SJCRH30 (cell line): ENCODE measurements at places on chromosomes 13 and 19. TPM values are rescaled to one million over a fixed set of nuclear protein-coding genes. Genes with fewer than 3 reads are reported as not detected.

JSRP1 gene
- total RNA-seq, result 40.1 and 50.2 TPM in 2 replicates

CEACAM21 gene
- 5.5 and 5.6 TPM in 2 replicates for total RNA-seq

GRCh38 chr13:63517371-63517770 lies 2101.7 kb upstream of the PCDH20 start:
- DNase-seq, result peak; percentile 52

- DNase-seq, result peak; percentile 60
Observed at GRCh38 chr19:4744451-4745174, 21.0 kb upstream of the DPP9 start.

DNA sequence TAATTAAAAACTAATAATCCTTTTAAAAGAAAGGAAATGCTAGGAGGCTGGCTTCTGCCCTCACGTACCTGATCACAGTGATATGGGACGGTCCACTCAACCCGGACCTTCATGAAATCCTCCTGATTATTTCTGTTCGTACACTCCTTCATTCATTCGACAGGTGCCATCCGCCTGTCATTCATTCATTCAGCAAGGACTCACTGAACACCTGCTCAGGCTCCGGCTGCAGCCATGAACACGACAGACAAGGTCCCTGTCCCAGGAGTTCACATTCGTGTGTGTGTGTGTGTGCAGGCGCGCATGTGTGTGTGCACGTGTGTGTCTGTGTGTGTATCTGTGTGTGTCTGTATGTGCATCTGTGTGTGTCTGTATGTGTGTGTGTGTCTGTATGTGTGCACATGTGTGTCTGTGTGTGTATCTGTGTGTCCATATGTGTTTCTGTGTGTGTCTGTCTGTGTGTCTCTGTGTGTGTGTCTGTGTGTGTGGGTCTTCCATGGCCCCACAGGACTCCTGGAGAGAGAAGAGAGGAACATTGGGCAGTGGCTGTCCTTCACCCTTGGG lies 28.1 kb upstream of the CCNE1 start:
- no peak for DNase-seq

DNA sequence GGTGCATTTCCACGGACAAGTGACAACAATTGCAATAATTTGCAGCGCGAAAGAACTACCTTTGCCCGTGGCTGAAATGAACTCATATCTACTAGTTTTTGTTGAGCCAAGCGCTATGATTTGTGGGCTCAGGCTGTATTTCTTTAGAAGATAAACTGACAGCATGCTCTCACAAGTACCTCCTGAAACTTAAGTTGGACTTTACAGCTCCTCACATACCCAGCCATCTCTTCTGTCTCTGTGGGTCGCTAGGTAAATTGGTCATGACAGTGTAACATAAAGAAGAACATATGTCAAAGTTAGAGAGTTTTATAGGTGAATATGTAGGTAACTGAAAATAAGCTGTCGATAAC lies 839 bp downstream of the COG6 start:
- no peak for DNase-seq
